ACHN (cell line): ENCODE measurements at places on chromosomes 5 and 9.

DNA sequence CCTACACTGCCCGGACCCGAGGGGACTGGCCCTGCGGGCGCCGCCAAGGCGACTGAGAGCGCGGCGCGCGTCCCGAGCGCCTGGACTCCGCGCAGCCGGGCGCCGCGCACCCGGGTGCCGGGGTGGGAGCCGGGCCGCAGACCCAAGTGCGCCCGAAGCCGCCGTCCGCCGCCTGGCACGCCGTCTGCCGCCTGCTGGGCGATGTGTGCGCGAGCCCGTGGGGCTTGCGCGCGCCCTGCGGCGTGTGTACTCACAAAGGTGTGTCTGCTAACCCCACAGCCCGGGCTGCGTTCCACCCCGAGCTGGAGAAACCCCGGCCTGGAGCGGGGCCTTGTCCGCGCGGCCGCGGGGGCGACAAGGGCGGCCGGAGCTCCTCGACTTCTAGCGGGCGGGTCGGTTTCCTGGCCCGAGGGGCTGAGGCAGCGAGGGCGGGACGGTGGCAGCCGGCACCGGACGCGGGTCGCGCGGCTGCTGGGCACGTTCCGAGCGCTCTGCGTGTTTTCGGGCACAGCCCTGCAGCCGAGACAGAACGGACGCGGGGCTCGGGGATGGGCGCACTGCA lies 1.1 kb upstream of the ZSWIM6 start:
- DNase-seq = peak; percentile 70

DNA sequence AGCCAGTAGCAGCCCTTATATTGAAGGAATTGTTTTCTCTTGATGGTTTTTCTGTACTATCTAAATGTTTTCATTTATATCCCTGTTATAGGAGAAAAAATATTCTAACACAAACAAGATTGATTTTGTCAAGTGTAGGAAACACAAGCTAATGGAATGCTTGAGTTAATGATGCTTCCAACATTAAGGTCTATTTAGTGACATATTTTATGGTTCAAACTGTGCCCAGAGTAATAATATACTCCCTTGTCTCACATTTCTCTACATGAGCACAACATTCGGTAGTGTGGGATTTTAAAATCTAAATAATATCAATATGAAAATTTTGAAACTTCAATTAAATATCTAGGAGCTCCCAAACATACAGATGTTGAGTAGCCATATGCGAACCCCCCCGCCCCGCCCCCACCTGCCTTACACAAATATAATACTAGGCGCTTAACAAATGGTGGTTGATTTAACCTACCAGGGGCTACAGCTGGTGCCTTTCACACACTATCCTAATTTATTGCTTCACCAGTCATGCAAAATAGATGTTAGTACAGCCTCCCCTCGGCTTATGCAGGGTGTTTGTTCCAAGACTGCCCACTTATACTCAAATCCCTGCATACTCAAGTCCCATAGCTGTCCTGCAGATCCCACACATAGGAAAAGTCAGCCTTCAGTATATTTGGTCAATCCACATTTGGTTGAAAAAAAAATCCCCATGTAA lies 124.1 kb upstream of the ACO1 start:
- DNase-seq = no peak

DNA sequence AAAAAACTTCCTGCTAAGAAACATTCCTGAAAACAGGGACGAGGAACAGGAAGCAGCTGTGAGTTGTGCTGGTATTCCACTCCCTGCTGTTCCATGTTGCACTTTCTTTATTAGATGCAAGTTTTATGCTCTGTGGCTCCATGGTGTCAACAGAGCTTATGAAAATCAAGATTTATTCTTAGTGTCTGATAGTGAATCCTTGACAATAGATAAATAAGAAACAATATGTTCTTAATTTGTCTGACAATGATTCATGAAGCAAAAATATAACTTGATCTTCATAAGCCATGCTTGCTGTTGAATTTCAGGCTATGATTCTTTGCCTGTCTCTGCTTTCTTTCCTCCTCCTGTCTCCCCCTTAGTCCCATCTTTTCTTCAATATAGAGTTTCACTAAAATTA lies 119.6 kb downstream of the DROSHA start:
- no peak for DNase-seq

DNA sequence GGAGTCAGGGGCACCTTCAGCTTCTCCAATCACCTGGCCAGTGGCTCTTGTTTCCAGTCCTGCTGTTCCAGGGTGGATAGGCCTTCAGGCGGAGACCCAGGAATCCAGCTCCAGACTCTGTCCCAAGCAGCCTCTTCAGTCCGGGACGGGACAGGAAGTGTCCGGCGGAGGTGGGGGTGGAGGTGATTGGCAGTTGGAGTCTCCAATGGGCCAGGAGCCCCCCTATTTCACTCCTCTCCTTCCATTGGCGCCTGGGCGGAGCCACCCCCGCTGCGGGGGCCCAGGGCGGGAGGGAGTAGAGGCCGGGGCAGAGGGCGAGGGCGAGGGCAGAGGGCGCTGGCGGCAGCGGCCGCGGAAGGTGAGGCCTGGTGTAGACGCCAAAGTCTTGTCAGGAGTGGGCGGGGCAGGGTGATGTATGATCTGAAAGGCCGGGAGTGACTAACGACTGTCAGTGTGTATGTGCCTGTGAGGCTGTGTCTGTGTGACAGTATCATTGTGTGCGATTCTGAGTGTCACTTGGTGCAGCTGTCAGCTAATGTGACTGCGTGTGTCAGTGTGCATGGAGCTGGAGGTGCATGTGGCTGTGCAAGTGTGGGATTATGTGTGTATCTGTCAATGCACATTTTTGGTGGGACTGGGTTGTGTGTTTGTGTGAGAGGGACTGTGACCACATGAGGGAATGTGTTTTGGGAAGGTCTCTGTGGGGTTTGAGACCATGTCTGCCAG lies at the start of gene IL11RA:
Gene IL11RA, plus strand, starts transcription at position 310 of the 726 bp plus-strand sequence. CDS start 3,033 bp downstream, outside the sequence.
- DNase-seq = peak; percentile 86

DNA sequence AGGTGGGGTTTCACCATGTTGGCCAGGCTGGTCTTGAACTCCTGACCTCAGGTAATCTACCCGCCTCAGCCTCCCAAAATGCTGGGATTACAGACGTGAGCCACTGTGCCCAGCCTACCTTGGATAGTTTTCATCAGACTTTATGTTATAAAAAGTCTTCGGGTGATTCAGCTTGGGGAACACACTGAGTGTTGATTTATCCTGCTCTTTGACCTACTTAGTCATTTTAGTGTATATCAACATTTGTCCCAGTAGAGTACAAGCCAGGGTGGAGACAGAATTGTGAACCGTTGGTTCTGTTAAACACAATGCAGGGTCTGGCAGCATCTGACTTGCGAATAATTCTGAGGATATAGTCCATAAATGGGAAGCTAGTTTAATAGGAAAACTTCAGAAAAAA lies 39.7 kb downstream of the NFX1 start:
- DNase-seq = no peak

DNA sequence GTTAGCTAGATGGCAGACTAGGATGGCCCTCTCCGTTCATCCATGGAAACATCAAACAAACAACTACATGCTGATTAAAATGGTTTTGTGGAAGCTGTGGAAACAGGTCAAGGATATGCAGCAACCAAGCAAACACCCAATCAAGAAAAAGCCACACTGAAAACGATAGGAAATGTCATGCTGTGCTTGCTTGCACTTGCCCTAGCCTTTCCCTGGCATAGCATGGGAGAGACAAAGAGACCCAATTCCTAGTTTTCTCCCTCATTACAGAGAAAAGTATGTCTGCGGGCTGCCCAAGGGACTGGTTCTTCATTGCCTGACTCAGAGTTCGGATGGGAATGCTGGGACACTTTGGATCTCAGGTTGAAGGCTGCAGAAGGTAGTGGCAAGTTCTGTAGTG lies 98.7 kb downstream of the FANCC start:
- no peak for DNase-seq

GRCh38 chr5:156686796-156687195 lies 163.3 kb upstream of the PPP1R2B start:
- no peak for DNase-seq

DNA sequence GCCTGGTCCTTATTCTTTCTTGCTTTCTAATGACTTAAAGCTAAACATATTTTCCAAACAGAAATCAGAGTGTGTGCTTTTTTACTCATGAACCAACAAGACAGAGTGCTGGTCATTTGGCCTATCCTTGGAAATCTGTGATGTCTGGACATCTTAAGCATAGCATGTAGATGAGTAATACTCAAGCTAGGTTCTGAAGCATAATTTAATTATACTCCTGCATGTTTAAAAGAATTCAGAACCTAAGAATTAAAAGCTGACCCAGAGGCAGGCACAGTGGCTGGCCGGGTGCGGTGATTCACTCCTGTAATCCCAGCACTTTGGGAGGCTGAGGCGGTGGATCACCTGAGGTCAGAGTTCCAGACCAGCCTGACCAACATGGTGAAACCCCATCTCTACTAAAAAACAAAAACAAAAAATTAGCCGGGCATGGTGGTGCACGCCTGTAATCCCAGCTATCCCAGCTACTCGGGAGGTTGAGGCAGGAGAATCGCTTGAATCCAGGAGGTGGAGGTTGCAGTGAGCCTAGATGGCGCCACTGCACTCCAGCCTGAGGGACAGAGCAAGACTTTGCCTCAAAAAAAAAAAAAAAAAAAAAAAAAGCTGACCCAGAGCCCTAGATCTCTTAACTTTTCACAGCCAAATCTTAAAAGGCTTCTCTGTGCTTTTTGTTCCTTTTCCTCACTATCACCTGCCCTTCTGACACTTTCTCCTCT lies 16.2 kb upstream of the TJP2 start:
- DNase-seq = no peak

DNA sequence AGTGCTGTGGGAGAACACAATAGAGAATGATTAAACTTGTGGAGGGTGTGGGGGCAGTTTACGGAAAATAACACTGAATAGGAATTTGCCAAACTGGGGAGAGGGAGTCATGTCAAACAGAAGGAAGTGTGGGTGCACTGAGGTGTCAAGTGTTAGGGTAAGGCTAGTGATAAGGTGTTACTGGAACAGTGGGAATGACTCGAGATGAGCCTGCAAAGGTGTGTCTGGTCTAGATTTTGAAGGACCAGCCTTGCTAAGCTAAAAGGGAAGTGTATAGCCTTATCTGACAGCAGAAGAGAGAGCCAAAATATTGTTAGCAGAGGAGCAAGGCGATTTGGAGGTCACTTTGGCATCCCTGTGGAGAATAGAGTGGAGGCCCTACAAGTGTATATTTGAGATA lies 4.2 kb downstream of the CNOT6 start:
- DNase-seq = no peak

DNA sequence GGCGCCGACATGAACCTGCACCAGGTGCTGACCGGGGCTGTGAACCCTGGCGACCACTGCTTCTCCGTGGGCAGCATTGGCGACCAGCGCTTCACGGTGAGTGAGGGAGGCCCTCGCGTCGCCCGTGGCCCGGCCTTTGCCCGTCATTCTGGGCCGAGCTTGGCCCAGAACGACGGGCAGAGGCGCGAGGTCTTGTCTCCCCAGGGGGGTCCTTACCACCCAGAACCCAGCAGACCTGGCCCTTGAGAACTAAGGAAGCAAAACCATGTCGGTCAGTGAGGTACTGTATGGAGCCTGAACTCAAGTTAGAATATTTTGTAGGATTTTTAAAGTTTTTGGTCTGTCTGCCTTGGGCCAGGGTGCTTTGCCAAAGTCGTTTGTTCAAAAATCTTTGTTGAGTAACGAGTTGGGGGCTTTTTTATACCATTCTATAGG lies 691 bp downstream of the DMXL1 start:
- DNase-seq = peak; percentile 22
